ENCODE measurements at places on chromosomes 2 and 18. TPM values are rescaled to one million over a fixed set of nuclear protein-coding genes. Genes with fewer than 3 reads are reported as not detected.

Gene CNOT11
- polyA plus RNA-seq: 13.0 TPM

Gene SLC66A3
- 6.7 TPM for polyA plus RNA-seq

Gene UPP2
- polyA plus RNA-seq: 0.90 TPM

Gene RESP18
- 6.5 TPM for polyA plus RNA-seq

Gene CYP26B1
- 1.1 TPM for polyA plus RNA-seq

Gene FOXD4L1
- polyA plus RNA-seq: not detected

Gene GAREM2
- 1.6 TPM for polyA plus RNA-seq

Gene TRMT61B
- polyA plus RNA-seq: 24.3 TPM

Gene ESPNL
- polyA plus RNA-seq: not detected

Gene LAMA3
- polyA plus RNA-seq: not detected

Gene GALNT14
- polyA plus RNA-seq: not detected

Gene PTCD3
- 45.5 TPM for polyA plus RNA-seq

Gene MYO5B
- polyA plus RNA-seq: 0.38 TPM

Gene ANKRD62
- polyA plus RNA-seq: not detected

Gene OLA1
- polyA plus RNA-seq: 289 TPM

Gene FAM124B
- 2.8 TPM for polyA plus RNA-seq

Gene FBLN7
- 6.8 TPM for polyA plus RNA-seq

Gene SPP2
- not detected for polyA plus RNA-seq

Gene ARL6IP6
- 5.6 TPM for polyA plus RNA-seq

Gene TNP1
- not detected for polyA plus RNA-seq

Gene LGALSL
- polyA plus RNA-seq: 27.3 TPM

Gene ADRA2B
- not detected for polyA plus RNA-seq

Gene TUBB6
- polyA plus RNA-seq: 7.0 TPM

Gene VIT
- polyA plus RNA-seq: 6.9 TPM

Measured in Purkinje cell (primary cell).